ENCODE measurements at places on chromosomes 7 and 10.

- DNase-seq, result no peak
These were observed 96.5 kb upstream of the SDK1 start for GRCh38 chr7:3204526-3204925.

- DNase-seq, result no peak
These were observed 184.7 kb downstream of the CHCHD3 start for GRCh38 chr7:132897093-132897687.

GRCh38 chr10:3372281-3372680, 199.7 kb upstream of the PITRM1 start:
- no peak for DNase-seq

GRCh38 chr10:6739530-6740174, 159.6 kb upstream of the PRKCQ start:
- no peak for DNase-seq

DNA sequence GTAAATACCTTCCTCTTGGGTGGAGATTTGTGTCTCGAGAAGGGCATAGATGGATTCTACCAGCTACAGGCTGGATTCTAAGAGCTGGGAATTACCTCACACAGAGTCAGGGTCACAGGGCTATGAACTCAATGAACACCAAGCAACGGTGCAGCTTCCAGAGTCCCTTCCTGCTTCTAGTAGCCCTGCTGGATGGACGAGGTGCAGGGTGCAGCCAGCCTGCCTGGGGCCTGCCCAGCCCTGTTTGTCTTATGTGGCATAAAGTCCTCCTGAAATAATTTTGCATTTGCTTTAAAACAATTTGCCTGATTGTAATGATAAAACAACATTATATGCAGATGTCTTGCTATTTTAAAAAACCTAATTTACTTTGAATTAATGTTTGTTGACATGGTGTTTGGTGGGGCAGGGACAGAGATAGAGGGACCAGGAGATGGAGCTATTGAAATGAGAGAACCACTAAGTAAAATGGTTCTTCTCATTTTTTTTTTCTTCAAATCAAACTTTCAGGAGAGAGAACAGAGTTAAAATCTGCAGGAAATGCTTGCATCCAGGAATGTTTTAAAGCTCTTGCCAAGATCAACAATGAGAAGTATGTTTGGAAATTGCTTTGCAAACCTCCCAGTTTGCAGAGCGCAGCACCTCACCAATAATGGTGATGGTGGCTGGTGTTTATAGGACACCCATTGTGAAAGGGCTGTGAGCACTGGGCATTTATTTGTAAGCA, 305.4 kb upstream of the PODXL start:
- no peak for DNase-seq

Measured in stimulated activated CD8-positive, alpha-beta memory T cell treated with anti-CD3 and anti-CD28 coated beads, Interleukin-2, amount 100 ng/mL, for 1 hour (primary cell).